ENCODE measurements at places on chromosomes 3 and 15.

DNA sequence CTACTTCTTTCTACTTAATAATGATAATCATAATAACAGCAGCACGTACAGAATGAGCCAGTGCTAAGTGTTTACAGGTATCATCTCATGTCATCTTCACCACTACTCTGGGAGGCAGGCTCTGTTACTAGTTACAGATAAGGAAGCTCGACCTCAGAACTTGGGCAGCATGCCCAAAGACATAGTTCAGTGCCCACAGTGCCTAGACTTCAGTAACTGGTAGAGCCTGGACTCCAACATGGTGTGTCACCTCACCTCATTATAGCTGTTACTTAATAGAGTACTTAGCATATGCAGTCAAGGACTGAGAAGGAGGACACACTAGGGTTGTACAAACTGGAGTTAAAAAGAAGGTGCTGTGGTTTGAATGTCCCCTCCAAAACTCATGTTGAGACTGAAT is 7.6 kb downstream of the GADL1 start:
- no peak for DNase-seq

- no peak for DNase-seq
Measured at GRCh38 chr15:85741021-85741421, 53.7 kb downstream of the KLHL25 start.

DNA sequence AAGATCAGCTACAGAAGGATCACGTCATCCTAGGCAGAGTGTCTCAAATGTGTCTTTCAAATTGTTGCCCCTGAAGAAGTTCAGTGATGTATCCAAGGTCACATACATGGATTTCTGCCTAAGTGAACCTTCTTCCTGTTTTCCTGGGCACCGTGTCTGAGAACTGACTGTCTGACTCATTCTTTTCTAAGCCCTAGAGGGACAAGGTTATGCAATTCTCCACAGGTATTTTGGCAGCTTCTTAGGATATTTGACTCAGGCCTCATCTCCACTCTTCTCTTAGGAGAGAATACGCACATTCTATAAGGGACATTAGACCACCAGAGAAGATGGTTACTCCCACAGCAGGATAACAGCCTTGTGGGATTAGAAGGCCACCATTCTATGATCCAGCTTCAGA is 391.9 kb upstream of the THBS1 start:
- no peak for DNase-seq

- DNase-seq, result no peak
Measured at GRCh38 chr15:96553931-96554330, 223.4 kb downstream of the NR2F2 start.

GRCh38 chr15:94584833-94585244 is 353.5 kb downstream of the MCTP2 start:
- peak; percentile 37 for DNase-seq

GRCh38 chr3:69011096-69011730 is 2.3 kb downstream of the EOGT start:
- no peak for DNase-seq

GRCh38 chr3:164641071-164641470 is 437.2 kb downstream of the SI start:
- peak; percentile 34 for DNase-seq

DNA sequence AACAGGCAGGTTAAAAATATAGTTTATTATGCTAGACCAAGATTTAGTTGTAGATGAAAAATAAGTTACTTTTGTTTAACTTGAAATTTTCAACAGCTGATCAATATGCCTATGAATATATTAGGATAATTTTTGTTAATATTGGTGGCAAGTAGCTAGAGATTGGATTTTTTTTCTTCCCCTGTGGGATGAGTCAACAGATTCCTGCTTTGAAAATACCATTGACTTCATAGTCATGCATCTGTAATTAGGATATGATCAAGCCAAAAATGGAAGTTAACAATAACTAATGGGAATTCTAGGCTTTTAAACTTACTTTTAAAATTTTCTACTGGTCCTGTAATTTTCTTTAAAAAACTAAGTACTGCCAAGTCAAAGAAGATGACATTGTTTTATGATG is 211.7 kb downstream of the ZIC1 start:
- no peak for DNase-seq

DNA sequence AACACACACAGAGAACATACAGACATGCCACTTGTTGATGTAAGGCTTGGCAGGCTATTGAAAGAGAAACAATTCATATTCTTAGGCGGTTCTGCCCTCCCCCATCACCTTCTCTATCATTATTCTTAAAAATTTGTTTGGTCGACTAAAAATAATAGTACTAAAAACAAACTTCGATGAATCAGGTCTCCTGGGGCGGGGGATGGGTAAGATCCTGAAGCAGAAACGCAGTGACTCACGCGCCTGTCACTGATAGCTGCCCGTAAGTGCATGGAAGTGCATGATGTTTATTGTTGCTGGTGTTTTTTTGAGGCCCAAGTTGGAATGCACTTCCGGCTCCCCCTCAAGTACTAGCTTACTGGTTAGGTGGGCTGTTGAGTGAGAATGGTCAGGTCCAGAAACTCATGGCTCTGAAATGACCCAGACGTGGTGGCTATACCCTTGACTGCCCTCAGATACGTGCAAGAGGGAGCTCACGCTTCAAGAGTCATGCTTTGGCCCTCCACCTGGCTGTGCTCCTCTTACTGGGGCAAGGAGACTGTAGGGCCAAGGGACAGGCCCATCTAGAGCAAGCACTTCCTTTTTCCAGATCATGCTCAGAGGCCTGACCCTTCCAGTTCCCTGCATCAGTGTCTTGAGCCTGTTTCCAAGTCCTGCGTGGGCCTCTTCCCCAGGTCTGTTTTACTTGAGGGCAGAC is 10.9 kb downstream of the SMAD3 start:
- DNase-seq, result no peak

DNA sequence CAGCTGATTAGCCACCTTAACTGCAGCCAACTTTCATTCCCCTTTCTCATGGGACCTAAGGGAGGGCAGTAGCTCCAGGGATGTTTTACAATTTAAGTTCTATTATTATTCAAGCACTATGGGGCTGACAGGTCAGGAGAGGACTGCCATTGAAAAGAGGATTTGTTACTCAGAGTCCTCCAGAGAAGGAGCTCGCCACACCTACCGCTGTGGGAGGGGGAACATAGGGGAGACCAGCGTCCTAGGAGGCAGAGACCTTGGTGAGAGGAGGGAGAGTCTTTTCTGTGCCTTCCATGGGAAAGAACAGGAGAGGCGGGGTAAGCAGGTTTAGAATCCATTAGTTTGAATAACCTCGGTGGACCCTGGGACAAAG is 14.4 kb downstream of the ATP10A start:
- no peak for DNase-seq

- peak; percentile 11 for DNase-seq
Measured at GRCh38 chr15:62248277-62248984, 83.3 kb upstream of the C2CD4B start.

- DNase-seq, result no peak
Measured at GRCh38 chr3:27094721-27095120, 274.5 kb downstream of the NEK10 start.

GRCh38 chr15:82943176-82943575 is 9.3 kb downstream of the HOMER2 start:
- no peak for DNase-seq

GRCh38 chr15:64017082-64017588 is 29.1 kb downstream of the DAPK2 start:
- no peak for DNase-seq

GRCh38 chr15:57382215-57382614 is 5.9 kb downstream of the CGNL1 start:
- peak; percentile 59 for DNase-seq

GRCh38 chr3:167749728-167750127 is 14.2 kb downstream of the SERPINI1 start:
- DNase-seq, result no peak

- no peak for DNase-seq
Measured at GRCh38 chr3:47089630-47090029, 74.3 kb downstream of the SETD2 start.

GRCh38 chr3:140096037-140096436 is 161.1 kb downstream of the CLSTN2 start:
- no peak for DNase-seq

DNA sequence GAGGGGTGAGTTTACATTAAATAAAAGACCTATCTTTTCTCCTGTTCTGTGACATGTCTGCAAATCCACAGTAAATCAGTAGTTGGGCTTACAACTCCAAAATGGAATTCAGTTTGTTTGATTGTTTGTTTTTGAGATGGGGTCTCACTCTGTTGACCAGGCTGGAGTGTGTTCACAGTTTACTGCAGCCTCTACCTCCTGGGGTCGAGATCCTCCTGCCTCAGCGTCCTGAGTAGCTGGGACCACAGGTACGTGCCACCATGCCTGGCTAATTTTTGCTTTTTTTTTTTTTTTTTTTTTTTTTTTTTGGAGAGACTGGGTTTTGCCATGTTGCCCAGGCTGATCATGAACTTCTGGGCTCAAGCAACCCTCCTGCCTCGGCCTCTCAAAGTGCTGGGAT is 63.5 kb upstream of the ADPGK start:
- no peak for DNase-seq

GRCh38 chr15:74889390-74889882 is 406 bp upstream of the MPI start:
- DNase-seq, result peak; percentile 73

GRCh38 chr15:40282869-40283614 is at the start of gene ANKRD63:
TSS of gene ANKRD63 (minus strand) at chr15:40283064. CDS start at chr15:40282586, 478 bp downstream.
- no peak for DNase-seq

- peak; percentile 46 for DNase-seq
Measured at GRCh38 chr3:148075771-148076716, 621.7 kb upstream of the AGTR1 start.

- DNase-seq, result peak; percentile 54
Measured at GRCh38 chr3:32577581-32578556, 7.2 kb upstream of the DYNC1LI1 start.

DNA sequence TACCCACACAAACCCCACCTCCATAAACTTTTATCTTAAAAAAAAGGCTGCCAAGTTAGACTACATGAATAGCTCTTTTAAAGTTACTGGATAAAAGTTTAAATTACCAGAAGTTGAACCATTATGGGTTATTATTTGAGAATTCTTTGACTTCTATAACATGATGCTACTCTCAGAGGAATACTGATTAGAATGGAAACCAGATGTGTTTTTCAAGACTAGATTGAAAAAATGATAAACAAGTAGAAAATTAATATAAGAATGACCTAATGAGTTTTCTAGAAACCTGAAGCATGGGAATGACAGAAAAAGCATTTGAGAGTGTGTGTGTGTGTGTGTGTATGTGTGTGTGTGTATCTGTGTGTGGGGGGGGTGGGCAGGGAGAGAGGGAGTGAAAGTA is 12.4 kb upstream of the FGF7 start:
- no peak for DNase-seq

DNA sequence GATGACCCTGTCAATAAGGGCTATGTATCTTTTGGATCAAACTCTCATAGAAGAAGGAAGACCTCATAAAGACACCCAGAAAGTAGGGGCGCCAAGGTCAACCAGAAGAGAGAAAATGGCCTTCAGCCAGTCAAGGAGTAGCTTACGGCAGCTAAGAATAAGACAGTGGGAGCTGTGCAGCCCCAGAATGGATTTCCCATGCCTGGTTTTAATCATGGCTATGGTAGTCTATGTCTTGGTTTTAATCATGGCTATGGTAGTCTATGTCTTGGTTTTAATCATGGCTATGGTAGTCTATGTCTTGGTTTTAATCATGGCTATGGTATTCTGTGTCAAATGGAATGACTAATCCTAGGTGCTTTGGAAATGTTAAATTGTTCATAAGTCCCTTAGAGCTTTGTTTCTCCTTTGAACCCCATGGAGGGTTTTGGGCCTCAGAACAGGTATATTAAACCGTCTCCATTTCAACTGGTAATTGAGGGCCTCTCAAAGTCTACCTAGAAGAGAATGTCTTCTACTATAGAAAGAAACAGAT is 742.0 kb upstream of the CFAP20DC start:
- DNase-seq, result no peak

- DNase-seq, result peak; percentile 29
Measured at GRCh38 chr15:68151277-68151676, 53.9 kb downstream of the CALML4 start.

- no peak for DNase-seq
Measured at GRCh38 chr3:72189339-72189738, 404.4 kb upstream of the PROK2 start.

DNA sequence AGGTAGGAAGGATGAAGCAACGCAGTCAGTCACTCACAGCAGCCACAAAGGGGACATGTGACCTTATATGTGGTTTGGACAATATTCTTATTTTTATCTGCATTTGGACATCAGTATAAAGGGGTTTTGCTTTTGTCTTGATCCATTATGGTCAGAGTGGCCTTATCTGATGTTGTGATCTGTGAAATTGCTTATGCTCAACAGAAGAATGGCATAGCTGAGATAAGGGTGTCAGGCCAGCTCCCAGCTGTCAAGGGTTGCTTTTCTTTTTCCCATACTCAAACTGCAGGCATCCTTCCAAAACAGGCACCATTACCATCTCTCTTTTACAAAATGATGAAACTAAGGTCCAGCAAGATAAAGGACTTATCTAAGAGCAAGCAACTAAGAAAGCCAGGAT is 28.1 kb downstream of the DCLK3 start:
- DNase-seq, result peak; percentile 27

DNA sequence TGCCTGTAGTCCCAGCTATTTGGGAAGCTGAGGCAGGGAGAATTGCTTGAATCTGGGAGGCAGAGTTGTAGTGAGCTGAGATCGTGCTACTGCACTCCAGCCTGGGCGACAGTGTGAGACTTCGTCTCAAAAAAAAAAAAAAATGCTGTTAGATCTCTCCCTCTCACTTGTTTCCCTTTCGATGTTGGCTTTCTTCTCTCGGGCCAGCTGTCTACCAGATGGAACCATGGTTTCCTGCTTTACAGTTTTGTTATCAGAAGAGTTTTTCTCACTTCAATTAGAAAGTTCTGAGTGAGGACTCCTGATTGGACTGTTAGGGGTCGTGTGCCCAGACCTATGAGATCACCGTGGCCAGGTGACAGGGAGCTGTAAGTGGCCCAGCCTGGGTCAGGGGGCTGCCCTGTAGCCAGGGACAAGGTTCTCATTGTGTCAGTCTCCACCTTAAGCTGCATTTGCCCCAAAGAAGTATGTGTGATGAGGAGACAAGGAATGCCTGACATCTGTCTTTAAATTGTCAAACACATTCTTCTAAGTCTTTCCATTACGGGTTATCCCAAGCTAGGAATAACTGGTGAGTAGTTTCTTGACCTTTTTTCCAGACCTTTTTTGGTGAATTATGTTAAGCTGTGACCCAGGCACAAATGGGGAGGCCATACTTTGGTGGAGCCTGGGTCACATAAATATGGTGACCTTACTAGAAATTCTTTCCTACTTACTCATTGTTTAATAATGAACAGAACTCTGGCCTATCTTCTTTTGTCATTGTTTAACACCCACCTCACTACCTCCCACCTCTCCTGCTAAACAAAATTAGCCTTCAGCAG is 25.2 kb downstream of the SNAPC5 start:
- no peak for DNase-seq

GRCh38 chr3:123785602-123786001 is 98.5 kb downstream of the MYLK start:
- no peak for DNase-seq

DNA sequence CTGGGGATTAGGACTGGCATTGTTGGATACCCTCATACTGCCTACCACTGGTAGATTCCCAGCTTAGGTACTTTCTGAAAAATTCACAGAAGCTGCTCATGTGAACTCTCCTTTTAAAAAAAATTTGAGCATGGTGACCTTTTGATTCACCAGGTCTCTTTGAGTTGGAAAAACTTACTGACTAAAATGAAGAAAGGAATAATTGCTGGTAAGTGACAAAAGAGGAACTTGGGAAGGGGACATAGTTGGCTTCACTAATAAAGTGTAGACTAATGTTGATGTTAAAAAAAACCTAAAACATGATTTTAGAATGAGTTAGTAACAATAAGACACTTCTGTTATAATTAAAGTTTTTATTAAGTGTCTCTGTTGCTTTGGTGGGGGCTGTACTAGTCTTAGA is 8.6 kb downstream of the VPS8 start:
- no peak for DNase-seq

- no peak for DNase-seq
Measured at GRCh38 chr3:45655906-45656305, 33.3 kb upstream of the SACM1L start.
